Activated naive CD4-positive, alpha-beta T cell treated with anti-CD3 and anti-CD28 coated beads, Interleukin-2, amount 50 U/mL, for 72 hours (primary cell): ENCODE measurements at places on chromosomes 5 and 9.

- no peak for DNase-seq
These were observed 174.9 kb downstream of the ROR2 start for GRCh38 chr9:91775011-91775707.

GRCh38 chr9:35844628-35845270, 15.7 kb downstream of the TMEM8B start:
- no peak for DNase-seq

GRCh38 chr9:19807182-19807892, 18.5 kb upstream of the SLC24A2 start:
- DNase-seq, result no peak

DNA sequence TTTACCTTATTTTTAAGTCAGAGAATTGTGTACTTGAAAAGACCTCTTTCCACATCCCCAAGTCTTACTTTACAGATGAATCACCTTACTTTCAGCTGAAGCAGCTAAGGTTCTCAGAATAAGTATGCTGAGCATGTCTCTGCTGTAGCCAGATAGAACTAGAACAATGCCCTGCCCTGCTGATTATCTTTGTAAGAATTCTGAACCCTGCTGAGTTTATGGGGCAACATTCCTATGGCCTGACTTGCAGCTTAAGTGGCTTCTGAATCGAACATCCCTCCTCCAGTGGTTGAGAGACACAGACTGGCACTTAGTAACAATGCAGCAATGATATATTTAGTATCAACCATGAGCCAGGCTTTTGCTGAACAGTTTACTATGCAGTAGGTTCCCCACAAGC, 592.0 kb upstream of the WWC1 start:
- DNase-seq, result no peak

DNA sequence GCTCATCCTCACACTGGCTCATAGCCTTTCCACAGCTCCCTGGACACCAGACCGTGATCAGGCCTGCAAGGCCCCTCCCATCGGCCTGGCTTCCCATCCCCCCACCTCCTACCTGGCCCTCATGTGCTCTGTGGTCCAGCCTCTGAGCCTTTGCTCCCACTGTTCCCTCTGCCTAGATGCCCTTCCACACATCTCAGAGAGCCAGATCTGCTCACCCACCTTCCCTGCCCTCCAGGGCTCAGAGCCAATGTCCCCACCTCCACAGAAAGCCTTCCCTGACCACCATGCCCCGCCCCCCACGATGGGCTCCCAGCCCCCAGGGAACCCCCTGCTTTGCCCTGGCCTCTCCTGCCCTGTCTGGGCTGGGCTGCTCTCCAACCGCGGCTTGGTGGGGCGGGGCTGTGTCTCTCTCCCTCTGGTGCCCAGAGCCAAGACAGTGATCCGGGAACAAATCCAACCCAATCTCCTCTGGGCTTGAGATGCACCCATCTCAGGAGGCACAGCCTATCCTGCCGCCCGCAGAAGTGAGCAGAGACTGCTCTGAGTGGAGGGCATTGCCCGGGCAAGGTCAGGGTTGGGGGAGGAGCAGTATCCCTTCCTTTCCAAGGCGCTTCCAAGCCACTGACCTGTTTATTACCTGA, 1.6 kb downstream of the NINJ1 start:
- no peak for DNase-seq

GRCh38 chr9:135490980-135491464, 9.5 kb upstream of the MRPS2 start:
- DNase-seq, result no peak

DNA sequence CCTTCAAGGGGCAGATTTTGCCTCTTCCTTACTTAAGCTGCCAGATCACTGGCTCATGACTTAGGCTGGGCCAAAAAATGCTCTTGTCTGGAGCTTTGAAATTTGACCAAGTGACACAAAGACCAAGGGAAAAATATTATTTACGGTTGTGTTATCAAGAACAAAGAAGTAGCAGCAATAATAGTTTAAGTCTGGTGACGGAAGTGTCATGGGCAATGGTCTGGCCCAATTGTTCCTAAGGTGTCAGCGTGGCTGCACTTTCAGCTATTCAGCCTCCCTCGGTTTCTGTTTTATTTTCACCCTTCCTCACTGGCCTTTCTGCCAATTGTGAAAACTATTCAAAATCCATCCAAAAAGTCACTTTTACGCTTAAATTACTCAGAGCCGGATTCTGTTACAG, 185.3 kb downstream of the CDH18 start:
- no peak for DNase-seq

DNA sequence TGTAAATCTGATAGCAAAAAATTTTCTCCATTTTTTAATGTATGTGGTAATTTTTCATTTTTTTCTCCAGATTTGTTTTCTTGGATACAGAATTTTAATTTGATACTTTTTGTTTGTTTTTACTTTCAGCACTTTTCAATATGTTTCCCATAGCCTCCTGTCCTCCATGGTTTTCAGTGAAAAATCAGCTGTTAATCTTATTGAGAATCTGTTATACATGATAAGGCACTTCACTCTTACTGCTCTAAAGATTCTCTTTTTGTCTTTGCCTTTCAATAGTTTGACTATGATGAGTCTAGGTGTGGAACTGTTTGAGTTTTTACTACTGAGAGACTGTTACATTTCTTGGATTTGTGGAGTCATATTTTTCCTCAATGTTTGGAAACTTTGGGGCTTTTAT, 455.7 kb upstream of the NUDT12 start:
- DNase-seq, result no peak
